ENCODE measurements at places on chromosomes 3 and 15.
A peak's percentile ranks its signal among the peaks of the same experiment; 100 is the strongest.

DNA sequence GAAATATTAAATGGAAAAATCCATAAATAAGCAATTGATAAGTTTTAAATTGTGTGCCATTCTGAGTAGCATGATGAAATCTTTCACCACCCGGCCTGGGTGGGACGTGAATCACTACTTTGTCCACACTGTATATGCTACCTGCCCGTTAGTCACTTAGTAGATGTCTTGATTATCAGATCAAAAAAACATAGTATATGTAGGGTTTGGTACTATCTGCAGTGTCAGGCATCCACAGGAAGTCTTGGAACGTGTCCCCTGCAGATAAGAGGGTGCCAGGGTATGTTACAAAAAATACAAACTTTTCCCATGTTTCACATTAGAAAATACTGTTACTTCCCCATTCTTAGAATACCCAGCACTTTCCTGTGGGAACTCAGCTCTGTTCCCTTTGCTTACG is 35.2 kb downstream of the FAM81A start:
- no peak for DNase-seq

GRCh38 chr15:40873694-40874561 is at the start of gene RHOV:
RHOV (minus strand) TSS chr15:40874234; CDS start chr15:40874139, 95 bp downstream.
- peak; percentile 73 for DNase-seq

DNA sequence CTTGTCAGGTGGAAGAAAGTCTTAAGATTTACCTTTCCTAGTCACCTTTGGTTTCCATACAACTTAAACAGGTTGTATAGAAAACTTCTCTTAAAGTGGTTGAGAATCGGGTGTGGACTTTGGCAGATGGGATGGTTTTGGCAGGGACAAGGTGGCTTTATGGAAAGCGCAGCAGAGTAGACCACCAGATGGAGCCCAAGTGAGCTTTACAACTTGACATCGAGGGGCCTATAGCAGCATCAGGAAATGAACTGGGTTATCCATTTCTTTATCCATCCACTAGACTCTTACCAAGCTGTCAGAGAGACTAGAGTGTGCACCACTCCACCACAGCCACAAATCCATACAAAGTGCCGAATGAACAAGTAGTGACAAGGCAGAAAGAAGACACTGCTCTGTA is 85.3 kb upstream of the MBNL1 start:
- DNase-seq, result peak; percentile 47

- DNase-seq, result no peak
Measured at GRCh38 chr3:146542978-146543377, 1.4 kb downstream of the PLSCR1 start.

- no peak for DNase-seq
Measured at GRCh38 chr3:188151438-188151837, 2.5 kb upstream of the LPP start.

DNA sequence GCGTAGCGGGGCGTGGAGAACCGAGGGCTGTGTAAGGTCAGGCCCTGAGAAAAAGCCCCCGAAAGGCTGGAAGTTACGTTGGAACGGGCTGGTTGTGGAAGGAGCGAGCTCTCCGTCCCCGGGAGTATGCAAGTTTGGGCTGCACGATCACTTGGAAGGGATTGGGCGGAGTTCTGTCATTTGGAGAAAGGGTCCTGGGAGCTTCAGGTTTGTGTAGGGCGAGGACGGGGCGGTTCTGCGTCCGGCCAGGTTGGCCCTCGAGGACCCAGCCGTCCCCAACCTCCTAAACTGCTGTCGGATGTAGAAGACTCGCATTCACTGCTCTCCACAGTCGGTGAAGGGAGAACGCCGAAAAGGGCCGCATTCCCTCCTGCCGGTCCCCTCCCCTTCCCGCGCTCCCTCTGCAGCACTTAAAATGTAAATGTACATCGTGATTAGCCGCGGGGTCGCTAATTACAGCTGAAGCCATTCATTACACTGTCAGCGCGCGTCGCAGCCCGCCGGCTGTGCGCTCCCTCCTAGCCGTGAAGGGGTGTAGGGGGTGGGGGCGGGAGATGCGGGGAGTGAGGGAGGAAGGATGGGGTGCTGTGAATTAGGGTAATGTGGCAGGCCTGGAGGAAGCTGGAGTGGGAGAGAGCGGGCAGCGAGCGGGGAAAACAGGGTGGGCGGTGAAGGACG is 2.5 kb upstream of the RPP25 start:
- peak; percentile 64 for DNase-seq

DNA sequence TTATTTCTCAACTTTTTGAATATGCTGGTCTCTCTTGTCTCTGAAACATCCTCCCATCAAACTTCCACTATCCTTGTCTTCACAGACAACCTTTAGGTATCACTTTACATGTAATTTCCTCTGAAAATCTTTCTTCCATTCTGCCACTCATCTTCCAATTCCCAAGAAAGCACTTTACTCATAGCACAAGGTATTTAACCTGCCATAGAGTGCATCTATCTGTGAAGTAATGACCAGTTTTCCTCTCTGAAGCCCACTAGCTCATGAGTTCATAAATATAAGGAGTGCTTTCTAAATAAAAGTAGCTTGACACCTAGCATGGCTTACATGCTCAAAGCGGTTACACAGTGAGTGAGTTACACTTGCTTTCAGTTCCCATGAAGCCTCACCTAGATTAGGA is 160.7 kb upstream of the CMC1 start:
- DNase-seq, result no peak

DNA sequence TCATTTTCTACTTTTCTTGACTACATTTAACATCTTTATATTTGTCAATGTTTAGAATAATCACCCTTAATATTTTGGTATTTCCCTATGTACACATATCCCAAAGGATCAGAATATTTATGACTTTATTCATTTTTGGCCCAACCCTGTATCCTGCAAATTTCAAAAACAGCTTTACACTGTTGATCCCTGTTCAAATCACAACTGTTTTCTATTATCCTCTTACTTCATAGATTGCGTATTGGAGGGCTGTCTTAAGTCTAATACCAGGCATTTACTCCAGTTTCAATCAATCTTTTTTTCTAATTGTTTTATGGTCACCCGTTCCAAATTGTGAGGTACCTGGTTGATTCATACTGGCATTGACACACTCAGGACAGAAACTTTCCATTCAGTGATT is 107.9 kb downstream of the RPL22L1 start:
- DNase-seq, result no peak

DNA sequence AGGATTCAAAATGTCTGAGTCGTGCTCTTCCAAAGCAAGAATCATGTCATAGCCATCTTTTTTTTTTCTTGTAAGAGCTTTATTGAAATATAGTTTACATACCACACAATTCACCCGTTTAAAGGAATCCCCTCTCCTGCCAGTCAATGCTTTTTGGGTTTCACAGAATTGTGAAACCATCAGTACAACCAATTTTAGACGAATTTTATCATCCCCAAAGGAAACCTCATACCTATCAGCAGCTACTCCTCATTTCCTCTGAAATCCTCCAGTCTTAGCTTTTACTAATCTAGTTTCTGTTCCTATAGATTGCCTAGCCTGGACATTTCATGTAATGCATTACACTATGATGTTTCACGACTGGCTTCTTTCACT is 39.6 kb downstream of the ADIPOQ start:
- DNase-seq, result no peak

DNA sequence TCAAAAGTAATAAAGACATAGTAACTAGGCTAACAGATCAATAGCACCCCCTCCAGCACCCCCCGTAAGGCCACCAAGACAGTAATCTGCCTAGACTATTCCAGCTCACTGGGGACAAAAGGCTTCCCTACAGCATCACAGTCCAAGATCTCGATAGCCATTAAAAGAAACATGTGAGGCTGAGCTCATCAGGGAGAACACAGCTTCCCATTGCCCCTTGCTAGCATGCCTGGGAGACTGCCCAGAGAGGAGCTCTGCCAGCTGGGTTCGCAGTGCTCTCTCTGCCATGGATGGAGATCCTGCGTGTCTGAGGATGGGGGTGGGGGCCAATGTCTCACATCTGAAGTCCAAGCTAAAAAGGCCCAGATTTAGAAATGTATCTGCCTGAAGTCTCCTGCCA is 17.8 kb downstream of the LRIG1 start:
- DNase-seq, result no peak

- DNase-seq, result no peak
Measured at GRCh38 chr3:66479532-66479947, 21.3 kb downstream of the LRIG1 start.

DNA sequence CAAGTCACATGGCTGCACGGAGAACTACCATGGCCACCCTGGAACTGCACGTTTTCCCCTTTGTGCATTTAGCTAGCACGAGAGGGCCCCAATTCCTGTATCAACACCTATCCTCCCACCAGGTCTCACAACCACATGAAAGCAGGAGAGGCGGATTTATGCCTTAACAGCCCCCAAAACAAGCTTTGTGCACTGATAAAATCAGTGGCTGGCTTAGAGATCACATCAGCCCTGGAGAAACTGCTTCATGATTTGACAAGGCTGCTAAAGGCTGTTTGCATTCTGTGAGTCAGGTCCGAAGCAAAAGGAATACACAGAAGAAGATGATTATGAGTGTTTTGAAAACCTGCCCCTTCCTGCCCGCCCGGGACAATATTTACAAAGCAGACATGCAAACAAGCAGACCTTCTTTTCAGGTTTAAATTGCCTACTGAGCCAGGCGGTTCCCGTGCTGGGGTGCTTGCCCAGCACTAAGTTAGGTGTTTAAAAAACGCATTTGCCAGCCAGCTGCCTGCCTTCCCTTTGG is 25.9 kb downstream of the CEMIP start:
- DNase-seq, result no peak

DNA sequence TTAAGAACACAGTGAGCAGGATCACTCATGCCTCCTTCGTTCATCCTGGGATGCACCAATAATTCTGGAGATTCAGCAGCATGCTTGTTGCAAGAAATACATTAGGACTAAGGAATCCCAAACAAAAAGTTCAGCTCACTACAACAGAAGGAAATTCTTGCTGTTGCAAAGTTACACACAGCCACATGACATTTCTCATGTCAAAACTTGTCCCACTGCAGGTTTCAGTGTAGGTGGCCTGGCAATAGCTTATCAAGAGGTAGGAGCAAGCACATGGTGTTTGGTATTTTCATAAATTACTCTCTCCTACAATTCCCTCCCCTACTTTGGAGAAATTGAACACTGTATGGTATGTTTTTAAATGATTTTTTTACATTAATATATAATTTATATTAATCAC is 399.6 kb upstream of the EPHA3 start:
- no peak for DNase-seq

GRCh38 chr15:41115161-41115651 is 874 bp downstream of the INO80 start:
- no peak for DNase-seq

DNA sequence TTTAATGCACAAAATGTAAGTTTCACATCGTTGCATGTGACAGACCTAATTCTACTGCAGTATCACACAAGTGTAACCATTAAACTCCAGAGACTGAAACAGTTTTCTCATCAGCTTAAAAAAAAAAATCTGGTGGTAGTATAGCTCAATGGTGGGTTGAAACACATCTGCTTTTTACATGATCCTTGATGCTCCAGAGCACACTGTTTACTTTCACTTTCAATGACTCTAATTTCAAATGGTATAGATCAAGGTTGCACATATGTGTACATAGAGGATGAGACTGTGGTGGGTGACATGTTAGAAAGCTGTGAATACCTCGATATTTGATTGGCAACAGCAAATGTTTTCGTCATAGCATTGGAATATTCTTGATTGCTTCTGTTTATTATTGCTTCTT is 22.4 kb downstream of the MCTP2 start:
- no peak for DNase-seq

DNA sequence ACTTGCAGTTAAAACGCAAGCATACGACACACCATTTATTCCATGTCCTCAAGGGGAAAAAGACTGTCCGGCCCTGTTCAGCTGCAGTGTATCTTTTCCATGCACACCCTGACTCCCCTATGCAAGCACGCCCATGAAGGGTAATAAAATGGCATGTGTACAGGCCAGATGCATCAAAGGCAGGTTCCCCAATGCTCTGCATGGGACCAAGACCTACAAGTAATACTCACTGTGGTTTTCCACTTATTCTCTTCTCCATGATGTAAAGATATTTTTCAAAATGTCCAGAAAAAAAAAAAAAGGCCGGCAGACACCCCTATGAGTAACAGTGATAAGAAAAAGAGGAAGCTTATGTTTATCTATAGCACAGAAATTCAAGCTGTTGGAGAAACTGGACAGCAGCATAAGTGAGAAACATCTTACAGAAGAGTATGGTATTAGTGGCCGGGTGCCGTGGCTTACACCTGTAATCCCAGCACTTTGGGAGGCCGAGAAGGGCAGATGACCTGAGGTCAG is 70.8 kb downstream of the MCF2L2 start:
- no peak for DNase-seq

GRCh38 chr3:186502138-186502948 is 41.8 kb downstream of the CRYGS start:
- no peak for DNase-seq

DNA sequence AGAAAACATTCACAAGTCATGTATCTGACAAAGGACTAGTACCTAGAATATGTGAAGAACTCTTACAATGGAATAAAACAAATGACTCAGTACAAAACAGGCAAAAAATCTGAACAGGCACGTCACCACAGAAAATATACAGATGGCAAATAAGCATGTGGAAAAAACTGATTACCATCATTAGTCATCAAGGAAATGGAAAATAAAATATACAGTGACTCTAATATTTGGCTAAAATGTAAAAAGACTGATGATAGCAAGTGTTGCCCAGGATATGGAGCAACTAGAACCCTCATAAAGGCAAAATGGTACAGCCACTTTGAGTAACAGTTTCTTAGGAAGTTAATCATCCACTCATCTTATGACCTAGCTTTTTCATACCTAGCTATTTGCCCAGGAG is 95.8 kb upstream of the ABHD17C start:
- no peak for DNase-seq

DNA sequence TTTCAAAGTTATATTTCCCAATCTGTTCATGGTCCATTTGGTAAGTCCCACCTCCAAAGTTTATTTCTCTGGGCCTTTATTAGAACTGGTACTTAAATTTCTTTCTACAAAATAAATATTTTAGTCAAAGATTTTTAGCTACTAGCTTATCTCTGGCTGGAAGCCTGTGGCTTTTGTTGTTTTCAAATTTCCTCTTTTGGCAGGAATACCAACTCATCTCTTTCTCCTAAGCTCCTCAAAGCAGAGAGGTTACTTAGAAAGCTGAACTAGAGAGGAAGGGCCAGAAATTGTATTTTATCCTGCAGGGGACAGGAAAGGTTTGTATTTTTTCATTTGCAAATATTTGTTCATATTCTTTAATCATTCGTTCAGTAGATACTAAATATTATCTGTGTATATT is 227.8 kb downstream of the TBL1XR1 start:
- DNase-seq, result no peak

DNA sequence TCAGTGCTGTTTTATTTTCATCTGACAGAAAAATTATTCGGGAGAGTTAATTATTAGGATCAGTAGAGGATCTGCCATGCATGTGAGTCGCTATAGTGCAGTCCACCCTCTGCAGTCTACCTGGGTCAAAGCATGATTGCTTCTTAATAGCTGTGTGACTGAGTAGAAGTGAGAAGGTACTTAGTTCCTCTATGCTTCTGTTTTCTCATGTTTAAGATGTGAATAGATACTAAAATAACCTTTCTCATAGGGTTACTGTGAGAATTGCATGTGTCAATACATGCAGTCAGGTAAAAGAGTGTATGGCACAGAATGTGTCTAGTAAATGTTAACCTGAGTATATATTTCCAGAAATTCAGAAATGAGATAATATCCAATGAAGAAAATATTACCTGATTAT is 435.7 kb downstream of the NAALADL2 start:
- no peak for DNase-seq
